ENCODE measurements at places on chromosomes 6 and 20.
A peak's percentile ranks its signal among the peaks of the same experiment; 100 is the strongest.

DNA sequence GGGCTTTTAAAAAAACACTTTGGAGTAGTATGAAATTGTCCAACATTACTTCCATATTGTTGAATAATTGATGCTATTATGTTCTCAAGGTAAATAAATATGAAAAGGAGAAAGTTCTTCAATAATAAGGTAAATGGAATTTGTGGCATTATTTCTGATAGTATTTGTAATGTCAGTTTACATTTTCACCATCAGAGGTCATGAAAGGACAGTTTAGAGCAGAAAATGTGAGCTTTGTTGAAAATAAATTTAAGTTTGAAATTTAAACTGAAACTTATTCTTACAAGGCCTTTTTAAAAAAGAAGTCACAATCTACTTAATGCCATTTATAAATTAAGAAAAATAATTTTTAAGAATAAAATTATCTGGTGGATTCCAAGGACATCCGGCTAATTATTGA is 15.8 kb upstream of the CEP162 start:
- DNase-seq, result no peak

DNA sequence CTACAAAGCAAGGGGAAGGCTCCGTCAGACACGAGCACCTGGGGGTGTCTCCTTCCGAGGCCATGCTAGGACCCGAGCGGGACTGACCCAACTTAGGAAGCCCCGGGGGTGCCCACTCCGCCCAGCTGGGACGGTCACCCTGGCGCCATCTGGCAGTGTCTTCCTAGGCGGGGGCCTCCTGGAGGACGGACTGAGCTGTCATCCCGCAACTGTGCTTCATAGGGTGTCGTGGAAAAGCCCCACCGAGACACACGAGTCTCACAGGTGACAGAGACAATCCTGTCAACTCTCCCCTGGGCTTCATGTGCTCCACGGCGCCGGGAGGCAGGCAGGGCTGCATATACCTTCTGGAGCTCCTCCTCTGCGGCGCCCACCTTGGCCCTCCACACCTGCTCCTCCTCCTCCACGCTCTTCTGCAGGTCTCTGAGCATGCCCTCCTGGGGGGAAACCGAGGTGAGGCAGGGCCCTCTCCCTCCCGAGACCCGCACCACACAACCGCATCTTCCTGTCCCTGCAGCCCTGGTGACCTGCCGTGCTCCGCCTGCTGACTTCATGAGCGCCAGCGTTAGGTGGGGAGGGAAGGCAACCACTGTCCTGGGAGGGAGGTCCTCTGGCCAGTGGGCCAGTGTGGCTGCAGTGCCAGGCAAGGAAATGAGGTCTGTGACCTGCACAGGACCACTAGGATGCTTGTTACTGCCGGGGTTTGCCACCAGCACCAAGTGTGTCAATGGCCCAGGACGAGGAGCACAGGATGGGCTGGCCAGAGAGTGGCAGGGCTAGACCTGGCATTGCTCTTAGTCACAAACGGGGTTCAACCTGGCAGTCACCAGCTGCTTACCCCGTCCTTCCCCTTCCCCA is 50.7 kb downstream of the DSTN start:
- no peak for DNase-seq

DNA sequence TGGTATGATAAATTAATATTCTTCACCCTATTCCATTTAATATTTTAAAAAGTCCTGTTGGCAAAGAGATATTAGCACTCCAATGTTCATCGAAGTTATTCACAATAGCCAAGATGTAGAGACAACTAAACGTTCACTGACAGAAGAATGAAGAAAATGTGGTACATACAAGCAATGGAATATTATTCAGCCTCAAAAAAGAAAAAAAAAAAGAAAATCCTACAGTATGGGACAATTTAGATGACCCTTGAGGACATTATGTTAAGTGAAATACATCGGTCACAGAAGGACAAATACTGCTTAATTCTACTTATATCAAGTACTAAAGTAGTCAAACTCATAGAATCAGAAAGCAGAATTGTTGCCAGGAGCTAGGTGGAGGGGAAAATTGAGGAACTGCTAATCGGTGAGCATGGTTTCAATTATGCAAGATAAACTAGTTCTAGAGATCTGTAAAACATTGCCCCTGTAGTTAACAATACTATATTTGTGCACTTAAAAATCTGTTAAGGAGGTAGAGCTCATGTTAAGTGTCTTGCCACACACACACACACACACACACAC is 4.7 kb downstream of the GCLC start:
- no peak for DNase-seq

GRCh38 chr6:80508885-80509630 is 402.6 kb downstream of the BCKDHB start:
- peak; percentile 80 for DNase-seq

GRCh38 chr6:35737413-35738211 is 780 bp downstream of the ARMC12 start:
- peak; percentile 88 for DNase-seq

DNA sequence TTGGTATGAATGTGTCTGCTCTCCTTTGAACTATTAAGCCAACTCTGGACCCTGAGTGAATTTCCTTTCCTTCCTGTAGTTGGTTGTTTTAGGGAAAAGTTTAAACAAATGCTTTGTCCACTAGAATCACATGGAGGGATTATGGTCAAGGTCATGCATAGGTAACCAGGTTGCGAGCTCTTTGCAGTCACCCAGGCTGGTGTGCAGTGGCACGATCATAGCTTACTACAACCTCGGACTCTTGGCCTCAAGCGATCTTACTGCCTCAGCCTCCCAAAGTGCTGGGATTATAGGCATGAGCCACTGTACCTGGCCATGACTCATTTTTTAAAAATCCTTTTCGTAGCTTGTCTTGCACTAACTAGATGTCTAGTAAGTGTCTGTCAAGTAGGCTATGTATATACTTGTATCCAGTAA is 88.0 kb upstream of the SOX4 start:
- DNase-seq, result no peak

Data from NCI-H526 (cell line).